Heart left ventricle (tissue), 16 donors: ENCODE measurements at places on chromosomes 3 and 15. TPM values are rescaled to one million over a fixed set of nuclear protein-coding genes. Genes with fewer than 3 reads are reported as not detected.

The CCDC14 gene
- 6.5 TPM for total RNA-seq

DNA sequence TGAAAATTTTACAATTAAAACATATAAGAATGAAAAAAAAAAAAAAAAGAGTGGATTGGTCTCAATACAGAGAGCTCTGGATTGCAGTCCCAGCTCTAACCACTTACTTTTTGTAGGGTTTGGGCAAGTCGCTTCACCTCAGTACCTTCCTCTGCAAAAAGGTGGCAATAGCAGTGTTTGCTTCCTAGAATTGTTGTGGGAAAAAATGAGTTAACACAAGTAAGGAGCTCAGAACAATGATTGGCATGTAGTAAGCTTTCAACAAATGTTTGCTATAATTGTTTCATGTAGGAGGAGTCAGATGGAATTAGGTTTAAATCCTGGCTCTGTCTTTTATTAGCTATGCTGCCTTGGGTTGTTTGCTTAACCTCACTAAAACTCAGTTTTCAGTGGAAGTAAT, 425.2 kb upstream of the TBL1XR1 start:
- H3K27ac ChIP-seq: peak overlapping the region; percentile 7
- no peaks in the 10 kb centered on the region for H3K36me3 ChIP-seq
- no peak for DNase-seq

- H3K27ac ChIP-seq: no peak overlapping the region
- H3K36me3 ChIP-seq: no peaks in the 10 kb centered on the region
These were observed 41.8 kb upstream of the GAP43 start for GRCh38 chr3:115581362-115582135.

The CD86 gene
- total RNA-seq: 0.56 TPM

The CDCP1 gene
- 0.19 TPM for total RNA-seq

DNA sequence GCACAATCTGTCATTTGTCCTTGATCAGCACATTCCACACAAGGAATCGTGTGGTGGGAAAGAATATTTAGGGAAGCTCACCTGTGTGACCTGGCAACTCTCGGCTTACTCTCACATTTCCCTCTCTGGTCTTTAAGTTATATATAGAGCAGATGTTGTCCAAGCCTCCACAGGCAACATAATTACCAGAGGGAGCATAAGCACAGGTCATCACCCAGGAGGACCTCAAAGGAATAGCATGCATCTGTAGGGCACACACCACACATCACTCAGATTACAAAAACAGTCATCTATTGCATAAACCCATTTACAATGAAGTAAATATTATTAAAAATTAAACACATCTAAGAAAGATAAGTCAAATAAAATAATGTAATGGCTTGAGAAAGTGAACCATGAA, 36.5 kb downstream of the GNB4 start:
- H3K36me3 ChIP-seq: peaks cover 93% of the 10 kb centered on the region
- no peak overlapping the region for H3K4me3 ChIP-seq
- peaks cover 12% of the 10 kb centered on the region for H3K4me1 ChIP-seq
- no peak for DNase-seq
- peak overlapping the region; percentile 16 for H3K27ac ChIP-seq

GRCh38 chr15:35288580-35288979, 203.5 kb upstream of the NANOGP8 start:
- H3K27ac ChIP-seq: no peak overlapping the region
- no peaks in the 10 kb centered on the region for H3K4me1 ChIP-seq
- no peaks in the 10 kb centered on the region for H3K27me3 ChIP-seq
- H3K36me3 ChIP-seq: no peaks in the 10 kb centered on the region
- H3K4me3 ChIP-seq: no peak overlapping the region

- H3K4me1 ChIP-seq: peaks cover 56% of the 10 kb centered on the region
- peak within 1 kb of the TSS; percentile 98 for H3K4me3 ChIP-seq
- peak; percentile 86 for DNase-seq
These were observed at the start of gene IDH2 for GRCh38 chr15:90101969-90102890. TSS of gene IDH2 (minus strand) at chr15:90102468. CDS start at chr15:90102390, 78 bp downstream.

DNA sequence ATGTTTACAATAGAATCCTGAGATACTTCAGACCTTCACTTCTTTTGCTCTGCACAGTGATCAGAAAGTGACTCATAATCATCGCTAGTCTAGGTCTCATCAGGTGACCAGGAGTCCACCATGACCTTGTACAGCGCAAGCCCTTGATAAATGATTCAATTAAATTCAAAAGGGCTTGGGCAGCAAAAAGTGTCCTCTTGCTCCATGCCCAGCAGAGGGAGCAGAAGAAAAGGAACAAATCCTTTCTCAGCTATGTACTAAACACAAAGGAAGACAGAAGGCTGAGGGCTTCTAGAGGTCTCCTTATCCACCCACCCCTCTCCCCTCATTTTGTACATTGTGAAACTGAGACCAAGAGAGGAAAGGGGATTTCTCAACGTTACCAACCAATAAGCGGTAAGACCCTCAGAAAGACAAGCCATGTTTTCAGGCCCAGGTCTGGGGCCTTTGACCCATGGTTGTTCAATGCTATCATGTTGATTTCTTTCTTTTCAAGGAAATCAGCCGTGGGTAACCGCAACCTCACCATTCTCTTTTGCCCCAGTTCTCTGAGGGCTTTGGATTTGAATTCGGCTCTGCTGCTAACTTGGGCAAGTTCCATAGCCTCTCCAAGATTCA, 74.8 kb downstream of the AQP9 start:
- no peaks in the 10 kb centered on the region for H3K36me3 ChIP-seq
- no peak overlapping the region for H3K27ac ChIP-seq
- peaks cover 3% of the 10 kb centered on the region for H3K4me1 ChIP-seq
- H3K4me3 ChIP-seq: no peak overlapping the region
- no peaks in the 10 kb centered on the region for H3K27me3 ChIP-seq

The ELL3 gene
- total RNA-seq: 0.88 TPM

GRCh38 chr3:39086144-39086543, 21.3 kb downstream of the GORASP1 start:
- no peaks in the 10 kb centered on the region for H3K4me1 ChIP-seq
- peaks cover 6% of the 10 kb centered on the region for H3K36me3 ChIP-seq

The FAM43A gene
- total RNA-seq: 34.8 TPM

The CILP gene
- total RNA-seq: 30.6 TPM

The CCDC191 gene
- total RNA-seq: 1.2 TPM

The TERC gene
- 1.0 TPM for total RNA-seq

The SERINC4 gene
- 0.25 TPM for total RNA-seq

The MUC20 gene
- 5.7 TPM for total RNA-seq

- H3K36me3 ChIP-seq: no peaks in the 10 kb centered on the region
- H3K27me3 ChIP-seq: no peaks in the 10 kb centered on the region
- no peaks in the 10 kb centered on the region for H3K4me1 ChIP-seq
- no peak overlapping the region for H3K4me3 ChIP-seq
- no peak overlapping the region for H3K27ac ChIP-seq
These were observed 27.0 kb downstream of the ADIPOQ start for GRCh38 chr3:186869253-186870100.

The RAD51 gene
- total RNA-seq: not detected

- H3K36me3 ChIP-seq: no peaks in the 10 kb centered on the region
- H3K27me3 ChIP-seq: no peaks in the 10 kb centered on the region
- no peak for DNase-seq
- H3K4me3 ChIP-seq: no peak overlapping the region
- H3K27ac ChIP-seq: no peak overlapping the region
- H3K4me1 ChIP-seq: no peaks in the 10 kb centered on the region
These were observed 9.3 kb upstream of the RBP1 start for GRCh38 chr3:139548801-139549200.

GRCh38 chr3:126167566-126167965, 12.8 kb downstream of the ALDH1L1 start:
- H3K36me3 ChIP-seq: no peaks in the 10 kb centered on the region
- H3K27ac ChIP-seq: no peak overlapping the region
- no peaks in the 10 kb centered on the region for H3K4me1 ChIP-seq
- H3K27me3 ChIP-seq: no peaks in the 10 kb centered on the region
- no peak overlapping the region for H3K4me3 ChIP-seq

GRCh38 chr3:12891985-12892839, 50.8 kb upstream of the RPL32 start:
- DNase-seq: peak; percentile 48
- no peak overlapping the region for H3K27ac ChIP-seq
- H3K36me3 ChIP-seq: no peaks in the 10 kb centered on the region
- no peaks in the 10 kb centered on the region for H3K27me3 ChIP-seq
- peak overlapping the region; percentile 27 for H3K4me3 ChIP-seq
- H3K4me1 ChIP-seq: peaks cover 38% of the 10 kb centered on the region

The SLC28A2 gene
- not detected for total RNA-seq

- no peak overlapping the region for H3K27ac ChIP-seq
- no peaks in the 10 kb centered on the region for H3K36me3 ChIP-seq
- no peak for DNase-seq
- H3K4me1 ChIP-seq: no peaks in the 10 kb centered on the region
- H3K27me3 ChIP-seq: no peaks in the 10 kb centered on the region
- no peak overlapping the region for H3K4me3 ChIP-seq
These were observed 21.1 kb upstream of the COMMD4 start for GRCh38 chr15:75314552-75315290.

GRCh38 chr3:158244274-158244673, 134.4 kb downstream of the RSRC1 start:
- H3K27ac ChIP-seq: no peak overlapping the region
- no peak overlapping the region for H3K4me3 ChIP-seq
- no peaks in the 10 kb centered on the region for H3K27me3 ChIP-seq

DNA sequence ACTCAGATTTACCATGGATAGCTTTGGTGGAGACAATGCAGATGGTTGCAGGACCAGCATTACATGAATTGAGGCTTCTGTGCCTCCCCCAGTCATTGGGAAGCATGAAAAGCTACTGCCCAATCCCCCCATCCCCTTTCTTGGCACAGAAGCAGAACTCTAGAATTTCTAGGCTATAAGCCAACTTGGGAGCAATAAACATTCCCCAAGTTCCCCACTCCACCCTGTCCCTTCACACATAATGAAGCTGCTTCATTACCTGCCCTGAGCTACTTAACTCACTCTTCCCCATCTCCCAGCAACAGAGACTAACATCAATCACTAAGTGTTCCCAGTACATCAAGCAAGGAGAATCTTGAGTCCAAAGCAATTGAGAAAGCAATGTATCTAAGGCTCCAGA, 164.5 kb downstream of the RORA start:
- H3K4me3 ChIP-seq: no peak overlapping the region
- no peak for DNase-seq
- H3K27ac ChIP-seq: no peak overlapping the region
- no peaks in the 10 kb centered on the region for H3K4me1 ChIP-seq

GRCh38 chr3:120858521-120858920, 49.5 kb upstream of the STXBP5L start:
- H3K4me3 ChIP-seq: no peak overlapping the region
- H3K36me3 ChIP-seq: no peaks in the 10 kb centered on the region
- no peaks in the 10 kb centered on the region for H3K27me3 ChIP-seq
- DNase-seq: no peak

- no peak overlapping the region for H3K4me3 ChIP-seq
- no peak for DNase-seq
These were observed 70.9 kb downstream of the IGF1R start for GRCh38 chr15:98719137-98719740.

- no peak overlapping the region for H3K4me3 ChIP-seq
- no peak for DNase-seq
- H3K27ac ChIP-seq: no peak overlapping the region
- H3K4me1 ChIP-seq: peaks cover 47% of the 10 kb centered on the region
These were observed 2.1 kb downstream of the UBE3A start for GRCh38 chr15:25436707-25437106.

GRCh38 chr15:71570736-71571135, 239.6 kb upstream of the NR2E3 start:
- H3K27me3 ChIP-seq: no peaks in the 10 kb centered on the region
- no peak overlapping the region for H3K4me3 ChIP-seq
- no peak for DNase-seq
- peaks cover 30% of the 10 kb centered on the region for H3K4me1 ChIP-seq

The GOLGA8R gene
- 1.3 TPM for total RNA-seq

- no peak overlapping the region for H3K27ac ChIP-seq
- no peaks in the 10 kb centered on the region for H3K4me1 ChIP-seq
- no peaks in the 10 kb centered on the region for H3K27me3 ChIP-seq
- H3K4me3 ChIP-seq: no peak overlapping the region
- DNase-seq: no peak
These were observed 12.6 kb upstream of the NPAP1 start for GRCh38 chr15:24662991-24663390.
